ENCODE measurements at places on chromosomes 3 and 15.

GRCh38 chr3:19886404-19886803 lies 47.6 kb downstream of the EFHB start:
- DNase-seq, result no peak

- DNase-seq, result no peak
Measured at GRCh38 chr3:107525644-107526305, 3.0 kb downstream of the BBX start.

DNA sequence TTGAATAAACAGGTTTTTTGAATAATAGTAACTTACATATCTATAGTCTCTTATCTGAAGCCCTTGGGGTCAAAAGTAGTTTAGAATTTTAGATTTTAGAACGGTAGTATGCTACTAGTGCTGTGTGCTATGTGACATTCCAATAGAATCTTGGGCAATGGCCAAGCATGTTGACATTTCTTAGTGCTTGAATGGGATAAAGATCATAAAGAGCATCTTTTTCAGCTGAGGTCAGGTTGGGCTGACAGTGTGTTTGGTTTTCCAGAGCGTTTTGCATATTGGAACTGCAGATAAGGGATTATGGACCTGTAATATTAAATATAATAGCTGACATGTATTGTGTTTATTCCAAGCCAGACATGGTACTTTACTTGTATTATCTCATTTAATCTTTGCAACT lies 32.1 kb downstream of the CNTN4 start:
- DNase-seq, result no peak

- DNase-seq, result no peak
Measured at GRCh38 chr3:195139876-195140240, 131.1 kb downstream of the XXYLT1 start.

DNA sequence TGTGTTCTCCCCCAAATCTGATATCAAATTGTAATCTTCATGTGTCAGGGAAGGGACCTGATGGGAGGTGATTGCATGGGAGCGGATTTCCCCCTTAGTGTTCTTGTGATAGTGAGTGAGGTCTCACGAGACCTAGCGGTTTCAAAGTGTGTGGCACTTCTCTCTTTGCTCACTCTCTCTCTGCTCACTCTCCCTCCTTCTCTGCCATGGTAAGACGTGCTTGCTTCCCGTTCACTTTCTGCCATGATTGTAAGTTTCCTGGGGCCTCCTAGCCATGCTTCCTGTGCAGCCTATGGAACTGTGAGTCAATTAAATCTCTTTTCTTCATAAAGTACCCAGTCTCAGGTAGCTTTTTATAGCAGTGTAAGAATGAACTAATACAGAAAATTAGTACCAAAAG lies 30.6 kb upstream of the OR5H6 start:
- DNase-seq, result no peak

- no peak for DNase-seq
Measured at GRCh38 chr3:193978030-193978429, 157.9 kb upstream of the HES1 start.

DNA sequence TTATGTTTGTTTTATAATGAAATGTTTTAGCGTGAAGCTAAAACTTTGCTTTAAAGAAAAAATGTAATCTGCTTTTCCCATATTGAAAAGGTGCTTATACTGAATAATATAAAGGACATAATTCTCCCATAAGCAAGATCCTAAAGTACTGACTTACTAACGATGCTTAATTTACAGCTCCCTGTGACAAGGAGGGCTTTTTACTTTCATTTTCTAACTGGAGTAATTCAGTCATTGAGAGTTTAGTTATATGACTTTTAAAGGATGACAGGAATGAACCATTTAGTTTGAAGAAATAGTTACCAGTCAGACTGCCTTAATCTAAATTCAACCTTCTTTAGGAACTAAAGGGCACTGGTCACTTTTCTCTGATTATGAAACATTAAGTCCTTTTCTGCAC lies 19.3 kb upstream of the ZPLD1 start:
- DNase-seq, result no peak

DNA sequence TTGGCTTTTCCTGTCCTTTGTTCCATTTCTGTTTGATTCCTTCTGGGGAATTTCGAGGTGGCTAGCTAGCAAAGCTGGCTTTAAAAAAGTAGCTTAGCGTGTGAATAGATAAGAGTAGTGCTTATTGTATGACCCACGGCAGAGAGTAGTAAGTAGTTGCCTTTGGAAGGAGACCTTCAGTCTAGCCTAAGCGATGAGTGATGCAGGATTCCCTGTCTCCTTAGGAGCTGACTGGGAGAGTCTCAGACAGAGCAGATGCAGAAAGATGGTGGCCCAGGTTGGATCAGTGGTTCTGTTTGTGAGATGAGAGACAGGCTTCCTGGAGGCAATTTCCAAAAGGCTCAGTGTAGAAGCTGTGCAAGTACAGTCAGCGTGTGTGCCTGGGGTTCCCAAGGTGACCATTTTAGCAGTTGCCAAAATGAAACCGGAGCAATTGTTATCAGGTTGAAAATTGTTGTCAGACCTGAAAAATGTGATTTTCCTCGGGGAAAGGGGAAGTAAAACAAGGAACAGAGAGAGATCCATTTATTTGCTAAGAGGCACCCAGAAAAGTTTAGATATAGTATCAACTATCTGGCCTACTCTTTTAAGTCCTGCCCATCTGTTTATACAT lies 681 bp upstream of the IL5RA start:
- DNase-seq, result no peak

GRCh38 chr15:31516440-31516839 lies 189.8 kb downstream of the KLF13 start:
- no peak for DNase-seq

- no peak for DNase-seq
Measured at GRCh38 chr3:23809294-23809693, 3.5 kb downstream of the UBE2E1 start.

GRCh38 chr3:106759731-106760130 lies 617.5 kb upstream of the CCDC54 start:
- DNase-seq, result peak; percentile 51

GRCh38 chr3:151835751-151836525 lies 22.0 kb downstream of the AADAC start:
- no peak for DNase-seq

DNA sequence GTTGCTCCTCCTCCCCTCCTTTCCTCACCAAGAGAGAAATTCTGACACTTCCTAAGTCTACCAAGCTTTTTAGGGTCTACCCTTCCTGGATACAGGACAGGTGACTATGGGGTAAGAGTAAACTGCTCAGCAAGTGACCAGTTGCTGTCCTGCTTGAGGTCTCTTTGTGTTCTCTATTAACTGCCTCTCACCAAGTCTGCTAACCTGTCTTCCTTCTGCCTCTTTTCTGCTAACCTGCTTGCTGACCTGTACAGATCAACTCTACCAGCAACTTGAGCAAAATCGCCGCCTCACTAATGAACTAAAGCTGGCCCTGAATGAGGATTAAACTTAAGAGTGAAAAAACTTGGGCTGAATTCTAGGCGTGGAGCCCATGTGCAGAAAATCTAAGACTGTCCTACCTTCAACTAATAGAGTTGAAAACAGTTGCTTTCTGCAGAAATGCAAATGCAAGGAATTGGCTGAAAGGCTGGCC lies 27.1 kb downstream of the TPM1 start:
- no peak for DNase-seq

- no peak for DNase-seq
Measured at GRCh38 chr3:23106666-23107065, 96.5 kb upstream of the UBE2E2 start.

DNA sequence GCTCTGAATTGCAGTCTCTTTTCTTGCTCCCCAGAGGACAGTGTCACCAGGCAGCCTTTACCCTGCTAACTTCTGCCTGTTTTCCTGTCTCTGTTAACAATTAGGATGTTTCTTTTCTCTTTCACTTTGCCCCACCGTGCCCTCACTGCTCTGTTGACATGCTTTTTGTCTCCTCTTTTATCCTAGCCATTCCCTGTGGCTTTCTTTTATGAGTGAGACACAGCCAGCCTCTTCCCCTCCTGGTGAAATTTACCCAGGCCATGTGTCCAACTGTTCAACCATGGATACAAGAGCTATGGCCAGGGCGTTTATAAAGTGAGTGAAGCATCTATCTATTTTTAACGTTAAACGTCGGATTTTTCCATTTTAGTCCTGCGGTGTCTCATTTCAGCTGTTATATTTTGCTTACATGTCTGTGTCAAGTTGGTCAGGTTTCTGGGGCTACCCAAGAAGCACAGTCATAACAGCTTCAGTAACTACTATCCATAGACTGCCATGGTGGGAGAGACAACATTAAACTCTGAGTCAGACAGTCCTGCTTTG lies 443.2 kb upstream of the AZI2 start:
- DNase-seq, result no peak

DNA sequence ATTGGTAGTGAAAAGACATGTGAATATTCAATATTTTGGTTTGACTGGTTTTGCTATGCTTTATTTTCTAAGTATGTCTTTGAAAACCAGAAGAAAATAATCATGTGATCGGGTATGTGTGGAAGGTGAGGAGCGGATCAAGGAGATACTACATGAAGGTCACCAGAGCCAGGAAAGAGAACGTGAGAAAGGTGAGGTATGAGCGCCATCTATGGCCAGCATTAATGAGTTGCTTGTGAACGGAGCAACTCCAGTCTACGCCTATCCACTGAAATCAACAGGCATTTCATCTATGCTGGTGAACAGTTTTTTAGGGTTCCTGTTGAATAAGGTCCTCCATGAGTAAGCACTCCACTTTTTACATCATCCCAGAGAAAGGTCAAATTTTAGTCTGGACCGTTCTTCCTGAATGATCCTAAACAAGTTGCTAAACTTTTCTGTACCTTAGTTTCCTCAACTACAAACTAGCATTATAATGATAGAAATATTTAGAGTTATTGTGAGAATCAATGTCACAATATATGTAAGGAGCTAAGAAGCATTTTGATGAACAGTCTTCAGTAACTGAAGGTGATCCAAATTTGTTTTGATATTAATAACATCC lies 1435.2 kb upstream of the CADM2 start:
- no peak for DNase-seq

GRCh38 chr3:28951772-28952556 lies 328.9 kb upstream of the RBMS3 start:
- no peak for DNase-seq

GRCh38 chr15:36791844-36792571 lies 212.6 kb downstream of the CDIN1 start:
- DNase-seq, result no peak

GRCh38 chr3:44132061-44132460 lies 109.6 kb upstream of the TOPAZ1 start:
- DNase-seq, result no peak

- no peak for DNase-seq
Measured at GRCh38 chr15:96330064-96330449, 443 bp upstream of the NR2F2 start.

DNA sequence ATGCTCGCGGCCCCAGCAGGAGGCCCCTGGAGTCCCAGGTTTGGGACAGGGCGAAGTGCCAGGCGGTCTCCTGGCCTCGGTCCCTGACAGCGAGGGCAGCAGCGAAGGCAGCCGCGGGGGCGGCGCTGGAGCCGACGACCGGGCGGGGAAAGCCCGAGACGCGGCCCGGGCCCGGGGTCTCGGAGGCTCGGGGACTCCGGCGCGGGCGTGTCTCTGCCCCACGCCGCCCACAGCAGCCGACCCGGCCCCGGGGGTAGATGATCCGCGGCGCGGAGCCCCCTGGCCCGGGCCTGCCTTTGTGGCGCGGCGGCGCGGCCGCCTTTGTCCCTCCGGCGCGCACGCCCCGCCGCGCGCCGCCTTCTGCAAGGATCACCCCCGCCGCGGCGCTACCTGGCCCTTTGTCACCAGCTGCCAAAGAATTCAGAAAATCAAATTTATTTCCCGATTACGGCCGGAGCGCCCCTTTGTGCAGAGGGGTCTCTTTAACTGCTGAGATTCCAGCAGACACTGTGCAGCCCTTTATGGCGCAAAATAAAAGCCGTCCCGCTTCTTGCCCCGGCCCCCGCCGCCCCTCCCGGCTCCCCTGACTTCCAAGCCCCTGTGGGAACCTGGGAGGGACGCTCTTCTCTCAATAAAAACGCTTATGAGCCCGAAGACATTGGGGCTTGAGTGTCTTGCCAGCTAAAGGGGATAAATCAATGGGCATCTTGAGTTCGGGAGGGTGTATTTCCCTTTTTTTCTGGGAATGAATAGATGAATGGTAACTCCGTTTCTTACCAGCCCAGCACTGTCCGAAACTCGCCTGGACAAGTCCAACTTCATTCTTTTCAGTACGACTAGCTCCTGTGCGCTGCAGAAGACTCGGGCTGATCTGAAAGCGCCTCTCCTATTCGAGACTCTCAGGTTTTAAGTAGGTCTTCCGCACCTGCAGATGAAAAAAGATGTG lies 68.4 kb downstream of the HES1 start:
- no peak for DNase-seq

- DNase-seq, result no peak
Measured at GRCh38 chr3:7692866-7693265, 808.8 kb upstream of the LMCD1 start.

DNA sequence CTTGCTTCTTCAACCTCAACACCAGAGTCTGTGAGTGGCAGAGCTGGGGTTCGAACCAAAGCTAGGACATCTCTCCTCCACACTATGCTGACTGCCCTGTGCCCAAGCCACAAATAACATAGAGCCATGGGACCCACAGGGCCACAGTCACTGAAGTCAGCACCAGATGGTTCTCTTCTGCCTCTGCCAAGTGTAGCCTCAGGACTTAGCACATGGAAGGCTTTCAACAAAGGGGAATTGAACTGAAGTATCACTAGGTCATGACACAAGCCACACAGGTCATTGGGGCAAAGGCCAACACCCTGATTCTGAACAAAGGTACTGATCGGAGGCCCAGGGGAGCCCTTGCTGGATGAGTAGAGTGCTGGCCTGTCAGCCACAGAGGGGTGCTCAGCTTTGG lies 83.6 kb downstream of the BDH1 start:
- DNase-seq, result no peak

GRCh38 chr3:102661707-102662497 lies 227.1 kb downstream of the ZPLD1 start:
- no peak for DNase-seq

- DNase-seq, result no peak
Measured at GRCh38 chr15:48946074-48946839, 17.5 kb downstream of the SHC4 start.

DNA sequence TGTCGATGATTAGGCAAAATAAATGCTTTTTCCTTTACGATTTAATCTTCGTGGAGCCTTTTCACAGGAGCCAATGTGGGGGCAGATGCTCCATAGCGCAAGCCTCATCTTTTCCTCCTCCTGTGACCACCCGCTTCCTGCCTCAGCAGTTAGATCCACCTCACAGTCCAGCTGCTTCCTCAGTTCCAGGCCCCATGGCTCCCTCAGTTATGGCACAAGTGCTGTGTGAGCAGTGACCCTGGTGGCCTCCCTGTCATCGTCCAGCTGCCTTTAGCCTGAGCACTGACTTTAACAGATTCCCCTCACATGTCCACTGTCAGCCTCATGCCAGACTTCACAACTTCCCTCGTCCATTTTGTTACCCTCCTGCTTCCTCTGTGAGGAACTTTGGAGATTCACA lies 424.6 kb upstream of the GBE1 start:
- DNase-seq, result no peak

GRCh38 chr3:46105306-46105919 lies 78.1 kb upstream of the XCR1 start:
- no peak for DNase-seq

GRCh38 chr3:49219132-49219531 lies 47.7 kb downstream of the KLHDC8B start:
- no peak for DNase-seq

- DNase-seq, result no peak
Measured at GRCh38 chr3:4052706-4053105, 250.5 kb upstream of the SETMAR start.

Measured in fibroblast of skin of left biceps (primary cell).